ENCODE measurements at places on chromosomes 11 and 22.

DNA sequence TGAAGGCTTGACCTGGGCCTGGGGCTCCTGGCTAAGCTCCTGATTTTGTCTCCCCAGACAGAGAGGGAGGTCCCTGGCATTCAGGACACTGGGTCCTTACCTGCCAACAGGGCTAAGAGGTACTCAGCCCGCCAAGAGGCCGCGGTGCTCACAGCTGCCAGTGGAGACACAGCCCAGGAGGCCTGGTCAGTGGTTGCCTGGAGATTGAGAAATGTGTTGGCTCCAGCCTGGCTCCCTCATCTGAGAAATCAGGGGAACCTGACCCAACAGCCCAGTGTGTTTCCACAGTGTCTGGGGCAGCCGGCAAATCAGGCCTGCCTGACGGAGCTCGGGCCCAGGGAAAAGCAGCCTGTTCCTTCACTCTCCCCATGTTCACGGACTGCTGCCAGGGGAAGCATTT lies 79.4 kb upstream of the NAV2 start:
- no peak for DNase-seq

DNA sequence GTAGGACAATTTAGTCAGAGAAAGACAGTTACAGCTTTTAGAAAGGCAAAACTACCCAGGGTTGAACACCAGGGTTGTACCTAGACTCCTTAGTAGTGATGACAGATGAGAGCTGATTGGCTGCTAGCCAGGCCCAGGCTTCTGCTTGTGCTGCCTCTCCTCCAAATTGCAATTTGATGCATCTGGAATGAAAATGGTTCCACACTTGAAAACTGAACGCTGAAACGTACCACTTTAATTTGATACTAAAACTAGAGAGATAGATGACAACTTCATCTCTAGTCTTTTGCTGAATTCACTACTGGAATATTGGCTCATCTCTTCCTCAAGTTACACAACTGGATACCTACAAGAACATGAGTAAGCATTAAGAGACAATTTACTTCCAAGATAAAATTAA lies 19.2 kb upstream of the FNBP4 start:
- DNase-seq: no peak

- no peak for DNase-seq
These were observed 11.8 kb downstream of the PCF11 start for GRCh38 chr11:83168756-83169155.

DNA sequence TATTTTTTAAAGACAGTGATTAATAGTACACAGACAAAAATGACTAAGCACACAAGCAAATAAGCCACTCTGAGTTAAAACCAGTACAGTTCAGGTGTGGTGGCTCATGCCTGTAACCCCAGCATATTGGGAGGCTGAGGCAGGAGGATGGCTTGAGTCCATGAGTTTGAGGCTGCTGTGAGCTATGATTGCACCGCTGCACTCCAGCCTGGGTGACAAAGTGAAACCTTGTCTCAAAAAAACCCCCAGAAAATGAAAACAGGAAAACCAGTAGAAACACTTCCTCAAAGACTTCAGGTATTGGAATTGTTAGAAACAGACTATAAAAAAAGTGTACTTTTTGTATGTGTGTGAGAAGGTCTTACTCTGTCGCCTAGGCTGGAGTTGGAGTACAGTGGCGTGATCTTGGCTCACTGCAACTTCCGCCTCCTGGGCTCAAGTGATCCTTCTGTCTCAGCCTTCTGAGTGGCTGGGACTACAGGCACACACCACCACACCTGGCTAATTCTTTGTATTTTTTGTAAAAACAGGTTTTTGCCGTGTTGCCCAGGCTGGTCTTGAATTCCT lies 33.0 kb downstream of the PPP6R2 start:
- peak; percentile 39 for DNase-seq

DNA sequence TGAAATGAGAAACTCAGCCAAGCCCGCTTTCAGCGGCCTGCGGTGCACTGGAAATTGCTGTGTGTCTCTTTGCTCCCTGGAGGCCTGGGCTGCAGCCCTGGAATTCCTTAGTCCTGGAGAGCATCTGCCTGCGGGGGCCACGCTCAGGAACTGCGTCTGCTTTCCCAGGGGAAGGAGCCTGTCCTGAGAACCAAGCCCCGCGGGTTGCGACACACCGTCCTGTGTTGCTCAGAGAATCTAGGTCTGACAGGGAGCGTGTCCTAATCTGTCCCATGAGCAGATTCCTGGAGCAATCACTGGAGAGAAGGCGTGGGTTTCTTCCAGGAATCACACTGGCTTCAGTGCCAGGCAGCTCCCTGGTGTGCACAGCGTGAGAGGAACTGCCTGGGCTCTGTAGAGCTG lies 708.1 kb downstream of the BRD1 start:
- no peak for DNase-seq
